Tracheal epithelial cell (primary cell): ENCODE measurements at places on chromosomes 4 and X. TPM values are rescaled to one million over a fixed set of nuclear protein-coding genes. Genes with fewer than 3 reads are reported as not detected.

Gene MAGEH1
- 4.8 and 5.3 TPM in 2 replicates for total RNA-seq

Gene STAG2
- total RNA-seq: 67.5 and 104 TPM in 2 replicates

Gene MAGEC1
- not detected in 2 replicates for total RNA-seq

Gene GRPEL1
- total RNA-seq: 38.8 and 57.1 TPM in 2 replicates

Gene MAGIX
- total RNA-seq: 3.0 and 4.1 TPM in 2 replicates

Gene PDCL2
- 0.24 TPM in 1 of 2 replicates, not detected in the other for total RNA-seq

Gene CT45A5
- total RNA-seq: not detected in 2 replicates

Gene IQSEC2
- total RNA-seq: 4.1 and 9.8 TPM in 2 replicates
